ENCODE measurements at places on chromosomes 5 and 9. TPM values are rescaled to one million over a fixed set of nuclear protein-coding genes. Genes with fewer than 3 reads are reported as not detected.

DNA sequence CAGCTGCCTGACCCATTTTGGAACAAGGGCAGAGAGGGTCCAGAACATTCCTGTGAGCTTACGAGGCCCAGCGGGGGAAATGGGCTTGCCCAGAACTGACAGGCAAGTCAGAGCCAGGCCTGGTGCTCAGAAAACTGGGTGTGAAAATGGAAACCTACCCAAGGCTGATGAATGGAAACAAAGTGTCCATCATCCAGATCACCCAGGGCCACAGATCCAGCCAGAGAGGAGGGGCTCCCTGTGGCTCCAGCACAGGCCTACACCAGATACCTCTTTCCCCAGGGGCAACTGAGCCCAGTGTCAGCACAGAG is 3.1 kb downstream of the CLTB start:
- no peak for DNase-seq

The SUSD3 gene
- polyA plus RNA-seq: 1.9 TPM

GRCh38 chr5:151676719-151677118 is 10.0 kb downstream of the SPARC start:
- no peak for DNase-seq

The CCNJL gene
- polyA plus RNA-seq: 2.0 TPM

The COQ4 gene
- polyA plus RNA-seq: 41.6 TPM
